ENCODE measurements at places on chromosomes 5 and 9.

DNA sequence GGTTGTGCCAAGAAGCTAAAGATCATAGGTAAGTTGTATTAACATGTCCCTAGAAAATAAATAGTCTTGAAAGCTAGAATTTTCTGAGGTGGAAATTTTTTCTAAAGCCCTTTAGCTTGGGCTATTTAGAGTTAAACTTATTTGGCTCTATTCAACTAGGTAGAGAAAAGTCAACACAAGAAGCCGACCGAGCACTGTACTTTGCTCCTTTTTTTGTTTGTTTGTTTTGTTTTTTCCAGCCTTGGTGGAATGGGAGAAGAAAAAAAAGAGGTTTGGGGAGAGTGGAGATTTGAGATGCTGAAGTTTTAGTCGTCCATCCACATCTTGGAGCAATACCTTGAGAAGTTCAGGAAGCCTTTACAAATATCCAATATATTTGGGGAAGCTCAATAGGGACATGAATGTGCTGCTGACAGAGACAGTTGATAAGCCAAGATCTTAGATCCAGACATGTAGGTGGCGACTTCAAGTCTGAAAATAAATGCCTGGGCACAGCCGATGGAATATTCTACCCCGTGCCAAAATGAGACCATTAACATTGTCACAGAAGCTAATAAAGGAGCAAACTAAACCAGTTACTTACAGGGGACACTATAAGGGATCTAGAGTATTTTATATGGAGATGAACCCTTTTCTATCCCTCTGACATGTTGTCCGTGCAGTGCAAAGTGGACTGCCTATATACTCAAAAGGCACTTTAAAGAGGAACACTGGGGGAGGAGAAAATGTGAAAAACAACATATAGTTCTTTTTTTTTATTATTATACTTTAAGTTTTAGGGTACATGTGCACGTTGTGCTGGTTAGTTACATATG, 466.1 kb downstream of the PTPRD start:
- no peak for DNase-seq

DNA sequence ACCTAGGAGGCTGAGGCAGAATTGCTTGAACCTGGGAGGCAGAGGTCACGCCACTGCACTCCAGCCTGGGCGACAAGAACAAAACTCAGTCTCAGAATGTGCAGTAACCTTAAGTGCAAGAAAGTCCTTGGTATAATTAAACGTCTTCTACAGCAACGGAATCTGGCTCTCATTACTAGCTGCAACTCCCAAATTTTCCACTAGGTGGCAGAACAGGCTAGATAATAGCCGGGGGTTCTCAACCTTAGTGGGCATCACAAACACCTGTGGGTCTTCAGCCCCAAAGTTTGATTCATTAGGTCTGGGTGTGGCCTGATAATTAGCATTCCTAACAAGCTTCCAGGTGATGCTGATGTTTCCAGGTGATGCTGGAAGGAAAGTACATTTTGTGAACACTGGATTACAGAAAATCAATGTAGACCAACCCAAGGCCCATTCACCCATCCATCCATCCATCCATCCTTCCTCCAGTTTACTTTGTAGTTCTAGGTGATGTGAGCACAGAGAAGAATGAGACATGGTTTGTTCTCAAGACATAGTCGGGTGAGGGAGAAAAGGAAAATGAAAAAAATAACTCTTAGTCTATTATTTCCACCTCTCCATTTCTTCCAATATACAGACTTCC, 37.3 kb downstream of the FBXW2 start:
- DNase-seq = peak; percentile 50

DNA sequence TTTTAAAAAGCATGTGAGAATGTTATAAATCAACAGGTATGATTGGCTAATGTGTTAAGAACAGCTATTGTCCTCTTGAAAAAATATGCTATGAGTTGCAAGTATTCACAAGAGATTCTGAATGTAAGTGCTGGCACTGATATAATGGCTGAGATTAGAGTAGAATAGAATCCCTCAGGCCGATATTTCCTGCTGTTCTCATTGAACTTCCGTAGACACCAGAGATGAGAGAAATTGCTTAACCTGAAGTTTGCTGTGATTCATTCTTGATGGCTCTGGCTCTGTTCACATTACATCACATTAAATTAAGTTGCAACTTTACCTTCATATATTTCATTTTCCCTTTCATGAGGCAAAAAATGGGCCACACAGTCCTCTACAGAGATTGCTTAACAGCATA, 114.5 kb downstream of the BAAT start:
- no peak for DNase-seq

- no peak for DNase-seq
Measured at GRCh38 chr9:131307974-131308373, 18.5 kb downstream of the PLPP7 start.

DNA sequence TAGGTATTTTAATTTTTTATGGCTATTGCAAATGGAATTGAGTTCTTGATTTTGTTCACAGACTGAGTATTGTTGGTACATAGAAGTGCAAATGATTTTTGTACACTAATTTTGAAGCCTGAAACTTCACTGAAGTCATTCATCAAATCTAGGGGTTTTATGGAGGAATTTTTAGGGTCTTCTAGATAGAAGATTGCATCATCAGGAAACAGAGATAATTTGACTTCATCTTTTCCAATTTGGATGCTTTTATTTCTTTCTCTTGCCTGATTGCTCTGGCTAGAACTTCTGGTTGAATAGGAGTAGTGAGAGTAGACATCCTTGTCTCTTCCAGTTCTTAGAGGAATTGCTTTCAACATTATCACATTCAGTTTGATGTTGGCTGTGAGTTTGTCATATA, 58.2 kb upstream of the SNCAIP start:
- no peak for DNase-seq

- DNase-seq = no peak
Measured at GRCh38 chr5:149128023-149128875, 13.0 kb upstream of the ABLIM3 start.

- no peak for DNase-seq
Measured at GRCh38 chr5:167001246-167001645, 1290.2 kb upstream of the WWC1 start.

GRCh38 chr5:140567136-140567818, 2.6 kb downstream of the SLC35A4 start:
- DNase-seq = no peak

DNA sequence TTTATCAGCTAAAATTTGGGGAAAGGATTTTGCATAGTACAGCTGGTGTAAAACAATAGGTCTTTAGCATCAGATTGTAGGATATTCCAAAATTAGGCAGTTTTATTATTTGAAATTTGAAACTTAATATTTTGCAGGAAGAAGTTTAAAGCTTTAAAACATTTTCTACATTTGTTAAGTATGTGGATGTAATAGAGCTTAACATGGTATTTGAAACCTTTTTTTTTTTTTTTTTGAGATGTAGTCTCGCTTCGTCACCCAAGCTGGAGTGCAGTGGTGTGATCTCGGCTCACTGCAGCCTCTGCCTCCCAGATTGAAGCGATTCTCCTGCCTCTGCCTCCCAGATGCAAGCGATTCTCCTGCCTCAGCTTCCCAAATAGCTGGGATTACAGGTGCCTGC, 2.9 kb downstream of the DENND4C start:
- no peak for DNase-seq

GRCh38 chr9:84230355-84231145, 110.0 kb downstream of the SLC28A3 start:
- no peak for DNase-seq

- no peak for DNase-seq
Measured at GRCh38 chr9:108412755-108413154, 443.0 kb downstream of the ACTL7B start.
